Left cardiac atrium (tissue), 4 donors: ENCODE measurements at places on chromosomes 2 and 18. TPM values are rescaled to one million over a fixed set of nuclear protein-coding genes. Genes with fewer than 3 reads are reported as not detected.

The IL36A gene
- not detected for total RNA-seq

The CAVIN2 gene
- 106 TPM for total RNA-seq

The NTSR2 gene
- 0.24 TPM for total RNA-seq

The TRIP12 gene
- total RNA-seq, result 166 TPM

The YWHAQ gene
- 118 TPM for total RNA-seq
